ENCODE measurements at places on chromosomes 2 and 18.

DNA sequence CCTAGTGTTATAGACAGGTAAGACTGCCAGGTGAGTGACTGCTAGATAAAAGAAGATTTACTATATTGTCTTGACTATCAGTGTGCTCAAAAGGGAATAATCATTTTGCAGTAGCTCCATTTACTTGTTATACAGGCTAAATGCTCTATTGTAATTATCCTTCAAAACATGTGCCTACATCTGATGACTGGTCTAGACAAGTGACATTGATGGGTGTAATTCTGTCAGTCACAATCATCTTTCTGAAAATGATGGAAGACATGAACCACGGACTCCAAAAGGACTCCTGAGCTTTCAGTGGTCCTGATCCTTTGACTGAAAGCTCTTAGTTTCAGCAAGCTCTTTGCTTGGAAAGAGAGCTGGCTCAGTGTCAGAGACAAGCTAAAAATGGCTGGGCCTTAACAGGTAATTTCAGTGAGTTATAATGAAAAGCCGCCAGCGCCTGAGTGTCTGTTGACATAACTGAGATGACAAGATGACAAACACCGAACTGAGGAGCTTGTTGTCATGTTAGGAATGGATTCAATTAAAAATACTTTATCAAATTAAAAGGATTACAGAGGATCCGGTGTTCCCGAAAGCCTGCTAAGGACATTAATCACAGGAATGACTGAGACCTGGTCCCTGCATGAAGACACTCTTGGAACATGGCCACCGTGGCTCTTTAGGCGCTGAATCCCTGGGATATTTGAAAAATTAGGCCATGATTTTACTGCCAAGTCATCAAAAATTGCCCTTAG is 141.7 kb downstream of the CMPK2 start:
- DNase-seq, result no peak

DNA sequence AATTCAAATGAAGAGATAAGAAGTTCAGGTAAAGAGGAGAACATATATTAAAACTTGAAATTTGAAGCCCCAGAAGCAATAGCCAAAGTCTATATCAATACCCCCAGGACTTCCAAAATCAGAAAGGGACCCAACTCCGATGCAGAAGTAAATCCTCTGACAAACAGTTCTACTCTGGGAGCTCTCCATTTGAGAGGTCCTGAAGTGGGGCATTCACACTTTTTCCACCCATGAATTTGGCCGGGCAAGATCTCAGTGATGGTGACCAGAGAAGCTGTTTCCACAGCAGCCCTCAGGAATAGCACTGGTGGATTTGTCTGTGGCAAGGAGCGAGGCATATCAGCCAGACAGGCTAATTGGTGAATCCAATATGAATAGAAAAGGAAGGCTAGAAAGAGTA is 313.6 kb upstream of the MC4R start:
- DNase-seq, result no peak

GRCh38 chr2:226756131-226756530 is 43.5 kb downstream of the IRS1 start:
- DNase-seq, result no peak

DNA sequence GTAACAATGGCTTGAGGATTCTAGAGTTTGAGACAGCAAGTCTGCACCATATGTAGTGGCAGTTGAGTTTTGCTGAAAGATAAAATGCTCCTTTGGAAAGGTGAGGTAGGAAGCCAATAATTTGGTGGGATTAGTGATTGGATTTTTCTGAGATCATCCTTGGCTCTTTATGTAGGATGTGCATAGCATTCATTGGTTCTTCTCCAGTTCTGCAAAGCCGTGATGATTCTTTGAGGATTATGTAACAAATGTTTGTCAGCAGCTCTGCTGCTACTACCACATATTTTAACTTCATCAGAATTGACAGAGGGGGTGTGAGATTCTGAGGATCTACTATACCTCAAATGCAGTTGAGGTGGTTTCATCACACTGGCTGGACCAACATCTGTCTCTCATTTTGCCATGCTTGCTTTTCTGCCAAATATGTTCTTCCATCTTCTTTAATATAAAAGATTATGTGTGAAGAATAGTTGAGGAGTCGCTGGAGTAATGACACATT is 188.9 kb upstream of the RASGRP3 start:
- DNase-seq, result no peak

- no peak for DNase-seq
Measured at GRCh38 chr2:6645672-6646071, 220.0 kb downstream of the CMPK2 start.

GRCh38 chr18:73509460-73509859 is 638.2 kb downstream of the FBXO15 start:
- DNase-seq, result no peak

DNA sequence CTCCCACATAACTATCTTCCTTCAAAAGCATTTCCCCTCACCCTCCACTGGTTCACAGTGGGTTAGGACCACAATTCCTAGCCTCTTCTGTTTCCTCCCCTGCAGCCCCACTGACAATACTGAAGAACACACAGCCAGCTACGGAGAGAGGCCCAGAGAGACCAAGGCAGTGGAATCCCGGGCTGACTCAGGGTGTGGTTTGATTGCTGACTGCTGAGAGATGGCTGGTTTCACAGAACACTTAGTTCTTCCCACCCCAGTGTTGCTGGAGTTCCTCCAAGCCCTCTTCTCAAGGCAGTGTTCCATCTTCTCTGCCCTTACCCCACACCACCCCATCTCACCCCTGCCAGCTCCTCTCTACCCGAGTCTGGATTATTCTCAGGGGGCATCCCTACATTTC is 43.3 kb upstream of the ZFP36L2 start:
- no peak for DNase-seq

DNA sequence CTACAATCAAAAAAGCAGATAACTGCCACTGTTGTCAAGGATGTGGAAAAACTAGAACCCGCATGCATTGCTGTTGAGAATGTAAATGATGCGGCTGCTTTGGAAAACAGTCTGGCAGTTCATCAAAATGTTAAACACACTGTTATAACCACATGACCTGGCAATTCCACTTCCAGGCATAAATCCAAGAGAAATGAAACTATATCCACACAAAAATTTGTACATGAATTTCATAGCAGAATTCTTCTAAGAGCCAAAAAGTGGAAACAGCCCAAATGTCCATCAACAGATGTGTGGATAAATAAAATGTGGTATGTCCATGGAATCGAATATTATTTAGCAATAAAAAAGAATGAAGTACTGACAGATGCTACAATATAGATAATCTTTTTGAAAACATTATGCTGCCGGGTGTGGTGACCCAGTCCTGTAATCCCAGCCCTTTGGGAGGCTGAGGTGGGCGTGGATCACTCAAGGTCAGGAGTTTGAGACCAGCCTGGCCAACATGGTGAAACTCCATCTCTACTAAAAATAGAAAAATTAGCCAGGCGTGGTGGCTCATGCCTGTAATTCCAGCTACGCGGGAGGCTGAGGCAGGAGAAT is 32.0 kb downstream of the ERCC3 start:
- no peak for DNase-seq

DNA sequence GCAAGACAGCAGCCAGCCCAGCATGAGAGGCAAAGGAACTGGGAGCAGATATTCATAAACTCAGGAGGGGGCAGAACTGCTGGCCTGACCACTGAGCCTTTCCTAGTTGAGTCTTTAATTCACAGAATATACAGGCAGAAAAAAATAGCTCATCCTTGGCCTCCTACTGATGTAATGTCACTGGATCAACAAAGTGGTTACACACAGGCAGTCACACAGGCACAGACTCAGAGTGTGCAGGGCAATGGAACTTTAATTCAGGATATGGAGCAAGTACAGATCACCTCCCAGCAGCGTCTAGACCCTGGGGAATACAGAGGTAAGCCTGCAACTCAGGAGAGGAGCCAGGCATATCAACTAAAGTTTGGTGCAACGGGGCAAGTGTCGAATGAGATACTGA is 75.4 kb downstream of the TNP1 start:
- DNase-seq, result no peak

DNA sequence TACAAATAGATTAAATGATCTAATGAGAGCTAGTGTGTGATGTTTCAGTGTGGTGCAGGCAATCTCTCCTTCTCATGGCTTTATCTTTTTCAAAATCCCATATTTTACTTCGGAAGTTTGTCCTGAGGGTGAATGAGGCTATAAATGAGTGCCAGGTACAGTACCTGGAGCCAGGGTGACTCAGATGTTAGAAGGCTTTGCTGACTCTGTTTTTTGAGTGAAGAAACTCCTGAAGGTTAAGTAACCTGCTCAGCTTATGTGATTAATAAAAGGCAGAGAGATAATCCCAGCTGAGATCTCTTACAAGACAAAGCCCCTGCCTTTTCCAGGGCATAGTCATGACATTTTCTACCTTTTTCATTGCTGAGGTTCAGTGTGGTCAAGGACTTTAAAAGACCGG is 52.6 kb downstream of the MGAT5 start:
- DNase-seq, result no peak

DNA sequence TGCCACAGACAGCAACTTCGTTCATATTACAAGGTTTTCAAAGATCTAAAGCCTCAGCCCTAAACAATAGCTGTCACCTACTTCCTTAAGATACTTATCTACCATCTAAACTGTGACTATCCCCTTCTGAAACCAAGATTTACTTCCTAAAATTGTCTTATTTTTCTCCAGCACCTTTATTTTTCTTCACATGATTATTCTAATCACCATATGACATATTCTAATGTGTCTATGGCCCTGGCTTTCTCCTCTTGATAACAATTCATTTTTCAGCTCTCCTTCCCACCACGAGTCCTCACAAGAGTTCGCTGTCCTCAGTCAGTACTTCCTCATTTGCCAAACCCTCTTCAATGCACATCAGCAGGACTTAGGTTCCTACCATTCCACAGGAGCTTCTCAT is 53.9 kb downstream of the RTTN start:
- no peak for DNase-seq

GRCh38 chr2:20187331-20187730 is 37.6 kb downstream of the SDC1 start:
- no peak for DNase-seq

DNA sequence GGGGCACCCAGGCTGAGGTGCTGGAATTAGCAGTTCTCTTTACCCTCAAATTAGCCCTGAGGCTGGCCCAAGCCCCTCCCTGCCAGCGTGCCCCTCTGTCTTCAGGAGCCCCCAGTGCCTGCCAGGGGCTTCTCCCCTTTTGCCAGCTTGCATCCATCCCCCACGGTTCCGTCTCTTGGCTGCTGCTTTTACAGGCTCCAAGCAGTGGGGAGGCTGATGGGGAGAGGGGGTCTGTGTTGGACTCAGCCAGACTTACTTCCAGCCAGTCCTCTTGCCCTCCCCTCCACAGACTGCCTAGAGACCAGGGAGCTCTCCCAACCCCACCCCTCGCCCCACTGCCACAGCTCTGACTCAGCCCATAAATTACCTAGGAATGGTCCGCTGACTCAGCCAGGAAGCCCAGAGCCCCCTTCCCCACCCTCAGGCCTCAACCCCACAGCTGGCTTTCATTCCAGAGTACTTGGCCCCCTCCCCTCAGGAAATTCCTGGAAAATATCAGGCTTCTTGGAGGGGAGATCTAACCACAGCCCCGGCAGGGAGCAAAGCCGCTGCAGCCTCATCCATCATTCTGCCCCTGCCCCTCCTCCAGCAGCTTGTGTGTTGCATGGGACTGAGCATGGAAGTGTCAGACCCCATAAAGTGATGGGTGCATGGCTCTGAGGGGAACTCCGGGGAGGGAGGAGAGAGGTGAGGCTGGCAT is 184.6 kb downstream of the ZFP36L2 start:
- no peak for DNase-seq

GRCh38 chr2:227782804-227783203 is 30.8 kb upstream of the CCL20 start:
- DNase-seq, result no peak

- peak; percentile 31 for DNase-seq
Measured at GRCh38 chr2:218962859-218963492, 3.5 kb downstream of the CDK5R2 start.

- no peak for DNase-seq
Measured at GRCh38 chr2:110655701-110656100, 22.2 kb downstream of the BUB1 start.

DNA sequence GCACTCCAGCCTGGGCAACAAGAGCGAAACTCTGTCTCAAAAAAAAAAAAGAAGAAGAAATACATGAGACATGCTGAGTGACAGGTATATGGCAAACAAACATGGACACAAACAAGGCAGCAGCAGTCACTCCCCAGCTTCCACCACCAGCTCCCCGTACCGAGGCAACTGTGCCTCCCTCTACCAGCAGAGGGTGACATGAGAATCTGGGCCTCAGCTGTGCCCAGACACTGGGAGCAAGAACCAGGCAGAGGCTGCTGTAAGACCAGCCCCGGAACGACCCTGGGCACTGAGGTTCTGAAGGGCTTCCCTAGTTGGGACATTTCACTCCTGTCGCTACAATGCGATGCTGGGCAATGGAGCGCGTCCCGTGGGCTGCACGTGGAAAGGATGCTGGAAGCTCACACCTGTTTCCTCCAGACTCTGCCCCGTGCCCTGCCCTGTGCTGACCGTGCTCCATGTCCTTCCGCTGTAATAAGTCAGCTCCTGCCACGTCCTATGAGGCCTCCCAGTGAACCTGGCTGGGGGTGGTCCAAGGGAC is 37.1 kb downstream of the BOK start:
- no peak for DNase-seq

GRCh38 chr2:160224060-160224459 is 24.0 kb upstream of the ITGB6 start:
- DNase-seq, result peak; percentile 23

- DNase-seq, result no peak
Measured at GRCh38 chr18:7735626-7736175, 168.6 kb downstream of the PTPRM start.

DNA sequence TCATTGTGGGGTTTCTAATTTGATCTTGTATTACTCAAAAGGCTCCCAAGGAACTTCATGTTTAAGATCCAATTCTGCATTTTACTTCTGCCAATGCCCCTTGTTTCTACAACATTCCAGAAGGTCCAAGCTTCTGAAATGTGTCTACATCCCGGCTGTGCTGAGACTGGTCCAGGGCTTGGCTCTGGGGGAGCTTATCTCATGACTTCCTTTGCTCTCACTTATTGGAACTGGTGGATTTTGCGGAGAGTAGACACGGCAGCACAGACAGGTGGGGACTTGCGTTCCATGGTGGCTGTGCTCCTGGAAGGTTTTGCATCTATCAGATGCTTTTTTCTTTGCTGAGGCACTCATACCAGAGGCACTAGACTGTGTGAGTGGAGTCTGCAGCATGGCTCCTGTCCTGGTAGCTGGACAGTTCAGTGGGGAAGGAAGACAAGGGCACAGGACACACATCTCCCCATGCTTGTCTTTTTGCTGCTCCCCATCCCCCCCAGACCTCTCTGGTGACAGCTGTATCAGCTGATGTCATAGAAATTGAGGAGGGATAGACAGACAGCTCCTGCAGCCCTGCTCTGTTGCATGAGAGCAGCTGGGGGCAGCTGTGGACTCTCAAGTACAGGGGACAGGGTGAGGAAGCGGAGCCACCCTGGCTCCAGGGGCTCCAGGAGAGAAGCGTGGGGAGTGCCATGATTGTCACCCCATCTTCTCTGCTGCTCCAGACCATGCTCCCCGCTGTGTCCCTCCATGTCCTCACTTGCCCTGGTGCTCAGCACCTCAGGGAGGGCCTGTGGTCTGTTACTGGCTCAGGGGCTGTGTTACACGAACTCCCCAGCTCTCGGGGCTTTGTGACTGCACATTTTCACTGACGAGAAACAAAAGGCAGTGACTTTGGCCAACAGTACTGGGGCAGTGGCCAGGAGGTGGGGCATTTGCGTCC is 46.0 kb downstream of the ACAA2 start:
- DNase-seq, result no peak

All from activated CD4-positive, alpha-beta T cell treated with anti-CD3 and anti-CD28 coated beads for 24 hours (primary cell).